Activated T-cell treated with anti-CD3 and anti-CD28 coated beads, Interleukin-2, amount 50 U/mL, for 4 hours (primary cell): ENCODE measurements at places on chromosomes 5 and 9.

DNA sequence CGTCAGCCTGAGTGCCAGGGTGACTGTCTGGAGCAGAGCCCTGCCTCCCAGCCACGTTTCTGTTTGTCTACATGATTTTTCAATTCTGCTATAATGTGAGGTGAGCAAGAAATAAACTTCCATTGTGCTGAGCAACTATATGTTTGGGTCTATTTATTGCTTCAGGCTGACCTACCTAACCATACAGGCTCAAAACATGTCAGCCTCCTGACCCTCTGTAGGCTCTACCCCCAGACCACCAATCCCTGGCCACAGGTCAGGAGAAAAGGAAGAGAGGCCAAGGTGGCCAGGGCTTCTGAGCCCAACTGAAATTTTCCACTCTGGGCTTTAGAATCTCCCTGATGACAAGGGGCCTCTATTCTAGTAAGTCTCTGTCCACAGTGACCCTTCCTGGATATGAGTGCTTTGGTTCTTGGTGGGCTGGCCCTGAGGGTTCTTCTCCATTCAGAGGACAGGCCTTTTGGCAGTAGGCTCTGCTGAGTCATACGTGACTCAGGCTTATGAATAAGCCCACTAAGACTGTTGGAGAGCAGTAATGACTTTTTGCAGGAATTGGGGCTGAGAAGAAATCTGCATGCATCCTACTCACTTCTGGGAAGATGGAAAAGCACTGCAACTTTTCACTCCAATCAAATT is 117.2 kb upstream of the TBCA start:
- no peak for DNase-seq

DNA sequence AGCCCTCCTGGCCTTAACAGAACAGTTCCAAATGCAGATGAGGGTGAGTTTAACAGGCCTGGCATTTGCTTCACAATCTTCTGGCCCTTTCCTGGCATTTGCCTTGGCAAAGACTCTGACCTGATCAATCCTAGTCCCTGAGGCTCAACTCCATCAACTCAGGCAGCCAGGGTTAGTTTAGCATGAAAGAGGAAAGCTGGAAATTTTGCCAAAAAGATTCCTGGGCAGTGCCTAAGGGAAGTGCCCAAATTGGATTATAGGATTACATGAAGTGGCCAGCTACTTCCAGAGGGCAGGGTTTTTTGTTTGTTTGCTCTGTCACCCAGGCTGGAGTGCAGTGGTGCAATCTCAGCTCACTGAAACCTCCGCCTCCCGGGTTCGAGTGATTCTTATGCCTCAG is 36.8 kb downstream of the PCDHAC2 start:
- DNase-seq, result no peak

- no peak for DNase-seq
Measured at GRCh38 chr9:98158071-98158831, 34.2 kb downstream of the CORO2A start.

- peak; percentile 72 for DNase-seq
Measured at GRCh38 chr9:93453047-93453914, at the start of gene FAM120AOS. FAM120AOS (minus strand) TSS chr9:93453581; CDS start chr9:93452709, 872 bp downstream.
